ENCODE measurements at places on chromosomes 5 and 9.

DNA sequence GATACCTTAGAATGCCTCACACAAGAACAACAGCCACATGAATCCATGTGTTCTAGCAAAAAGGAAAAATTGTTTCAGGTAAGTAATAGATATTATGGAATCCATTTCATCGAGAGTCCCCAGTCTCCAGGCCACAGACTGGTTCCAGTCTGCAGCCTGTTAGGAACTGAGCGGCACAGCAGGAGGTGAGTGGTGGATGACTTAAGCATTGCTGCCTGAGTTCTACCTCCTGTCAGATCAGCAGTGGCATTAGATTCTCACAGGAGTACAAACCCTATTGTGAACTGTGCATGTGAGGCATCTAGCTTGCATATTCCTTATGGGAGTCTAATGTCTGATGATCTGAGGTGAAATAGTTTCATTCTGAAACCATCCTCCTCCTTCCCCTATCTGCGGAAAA, 207.0 kb downstream of the CSNK1G3 start:
- no peak for DNase-seq

DNA sequence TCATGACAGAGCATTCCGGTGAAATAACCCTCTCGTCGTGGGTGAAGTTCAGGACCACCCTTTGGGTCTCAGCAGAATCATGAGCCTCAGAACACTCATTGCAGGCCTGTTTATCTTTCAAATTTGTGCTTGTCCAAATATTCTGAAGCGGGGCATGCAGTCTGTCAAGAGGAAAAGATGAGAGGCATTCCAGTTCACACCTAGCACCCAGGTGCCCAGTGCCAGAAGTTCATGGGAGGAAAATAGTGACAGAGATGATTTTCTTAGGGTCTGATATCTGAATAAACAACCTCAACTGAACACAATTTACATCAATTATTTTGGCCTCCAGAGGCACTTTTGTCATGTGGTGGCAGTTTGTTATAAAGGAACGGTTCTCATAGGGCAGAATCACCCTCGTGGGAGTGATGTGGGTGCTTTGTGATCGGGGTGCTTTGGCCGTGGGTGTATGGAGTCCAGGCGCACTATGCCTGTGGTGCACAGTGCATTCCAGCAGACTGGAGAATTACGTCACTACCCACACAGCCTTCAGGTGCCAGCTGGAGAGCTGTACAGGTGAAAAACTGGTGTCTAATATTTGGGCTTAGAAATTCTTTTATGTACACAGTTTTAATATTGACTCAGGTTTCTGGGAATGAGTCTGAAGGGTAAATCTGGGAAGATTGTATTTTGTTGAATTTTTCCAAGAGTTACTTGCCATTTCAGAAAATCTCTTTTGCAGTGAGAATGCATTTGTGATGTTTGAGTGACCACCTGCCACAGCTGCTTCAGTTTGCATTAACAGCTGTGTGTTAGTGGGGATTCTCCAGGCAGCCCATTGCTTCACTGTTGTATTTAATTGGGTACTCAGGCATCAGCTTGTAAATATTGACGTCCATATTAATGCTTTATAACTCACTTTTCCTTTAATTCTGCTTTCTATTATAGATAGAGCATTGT, 289.3 kb downstream of the FANCC start:
- peak; percentile 79 for DNase-seq

GRCh38 chr9:37977851-37978480, 74.0 kb upstream of the SLC25A51 start:
- no peak for DNase-seq

DNA sequence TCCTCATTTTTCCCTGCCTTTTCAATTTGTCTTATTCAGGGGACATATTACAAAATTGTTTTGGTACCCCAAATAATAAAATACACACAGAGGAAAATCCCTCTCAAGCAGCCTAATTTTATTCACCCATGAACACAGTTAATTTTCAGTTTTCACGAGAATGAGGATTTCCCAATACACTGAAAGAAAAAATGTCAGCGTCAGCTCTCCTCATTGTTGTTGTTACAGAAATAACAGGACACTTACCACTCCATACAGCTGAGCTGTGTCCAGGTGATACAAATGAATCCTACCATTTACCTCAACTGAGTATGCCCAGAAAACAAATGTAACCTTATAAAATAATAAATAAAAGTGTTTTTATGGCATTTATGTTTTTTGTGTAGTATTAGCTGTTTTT, 144.6 kb upstream of the PCA3 start:
- DNase-seq = no peak

DNA sequence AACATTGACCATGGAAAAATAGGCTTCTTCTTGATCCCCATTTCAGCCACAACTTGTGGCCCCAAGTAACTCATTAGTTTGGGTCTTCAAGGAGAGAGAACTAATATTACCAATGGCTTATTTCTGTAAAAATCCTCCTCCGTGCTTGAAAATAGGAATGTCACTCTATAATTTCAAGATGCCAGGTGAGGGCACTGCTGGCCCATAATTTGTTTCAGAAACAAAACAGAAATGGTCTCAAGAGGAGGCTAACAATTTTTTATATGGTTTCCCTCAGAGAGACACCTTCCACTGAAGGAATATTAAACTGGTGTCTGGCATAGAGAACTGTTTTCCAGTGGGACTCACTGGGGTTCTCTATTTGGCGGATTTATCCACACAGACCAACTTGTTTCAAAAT, 437.0 kb upstream of the TRPC7 start:
- peak; percentile 25 for DNase-seq

- DNase-seq = no peak
Measured at GRCh38 chr9:108603141-108603540, 252.6 kb downstream of the ACTL7B start.

Data from NCI-H774 (cell line).